Activated gamma-delta T cell treated with Interleukin-2 at 50 U/mL for 16 hours (primary cell): ENCODE measurements at places on chromosomes 11 and 22.

DNA sequence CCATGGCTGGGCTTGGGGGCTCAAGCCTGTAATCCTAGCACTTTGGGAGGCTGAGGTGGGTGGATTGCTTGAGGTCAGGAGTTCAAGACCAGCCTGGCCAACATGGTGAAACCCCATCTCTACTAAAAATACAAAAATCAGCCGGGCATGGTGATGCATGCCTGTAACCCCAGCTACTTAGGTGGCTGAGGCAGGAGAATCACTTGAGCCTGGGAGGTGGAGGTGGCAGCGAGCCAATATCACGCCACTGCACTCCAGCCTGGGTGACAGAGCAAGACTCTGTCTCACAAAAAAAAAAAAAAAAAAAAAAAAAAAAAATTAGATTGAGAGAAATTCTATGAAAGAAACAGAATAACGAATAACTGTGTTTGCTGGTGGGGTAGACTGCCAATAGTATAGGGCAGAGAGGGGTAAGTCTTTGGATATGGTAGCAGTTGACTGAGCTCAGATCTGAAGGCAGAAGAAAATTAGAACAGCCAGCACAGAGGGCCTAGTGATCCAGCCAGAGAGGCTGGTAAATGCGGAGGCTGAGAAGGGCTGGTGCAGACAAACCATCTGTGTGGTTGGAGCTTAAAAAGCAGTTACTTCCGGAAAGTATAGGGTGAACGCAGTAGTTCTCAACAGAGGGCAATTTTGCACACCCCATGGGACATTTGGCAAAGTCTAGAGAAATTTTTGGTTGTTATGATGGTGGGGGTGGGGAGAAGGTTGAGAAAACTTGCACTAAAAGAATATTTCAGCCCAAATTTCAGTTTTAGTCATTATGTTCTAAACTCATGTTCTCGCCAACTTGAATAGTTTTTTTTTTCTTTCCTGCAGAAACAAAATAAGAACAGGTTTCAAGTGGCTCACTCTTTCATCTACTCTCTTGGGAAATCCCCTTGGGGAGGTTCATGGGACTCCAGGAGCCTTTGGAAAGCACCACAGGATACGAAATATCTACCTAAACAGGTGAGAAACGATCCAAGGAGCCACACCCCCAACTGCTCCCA, 1.6 kb upstream of the HORMAD2 start:
- no peak for DNase-seq

GRCh38 chr11:20770414-20770946, 101.1 kb downstream of the NELL1 start:
- DNase-seq: no peak

GRCh38 chr11:74951226-74951625, 2.2 kb downstream of the SPCS2 start:
- DNase-seq: no peak

GRCh38 chr11:8612522-8612921, 18.5 kb upstream of the STK33 start:
- DNase-seq: no peak

GRCh38 chr11:47616726-47617416, 22.7 kb upstream of the C1QTNF4 start:
- no peak for DNase-seq

GRCh38 chr11:110049501-110050200, 43.5 kb upstream of the ZC3H12C start:
- DNase-seq: no peak
